ENCODE measurements at places on chromosomes 12 and 14.

GRCh38 chr12:116077431-116077830 lies 200.1 kb downstream of the MED13L start:
- DNase-seq: no peak

- no peak for DNase-seq
Measured at GRCh38 chr12:127970491-127970890, 296.5 kb upstream of the TMEM132C start.

- DNase-seq: no peak
Measured at GRCh38 chr12:11651381-11651780, 1.9 kb downstream of the ETV6 start.

GRCh38 chr12:15846887-15847286 lies 35.3 kb upstream of the STRAP start:
- DNase-seq: no peak

- no peak for DNase-seq
Measured at GRCh38 chr12:121405211-121405610, 5.3 kb downstream of the RNF34 start.

DNA sequence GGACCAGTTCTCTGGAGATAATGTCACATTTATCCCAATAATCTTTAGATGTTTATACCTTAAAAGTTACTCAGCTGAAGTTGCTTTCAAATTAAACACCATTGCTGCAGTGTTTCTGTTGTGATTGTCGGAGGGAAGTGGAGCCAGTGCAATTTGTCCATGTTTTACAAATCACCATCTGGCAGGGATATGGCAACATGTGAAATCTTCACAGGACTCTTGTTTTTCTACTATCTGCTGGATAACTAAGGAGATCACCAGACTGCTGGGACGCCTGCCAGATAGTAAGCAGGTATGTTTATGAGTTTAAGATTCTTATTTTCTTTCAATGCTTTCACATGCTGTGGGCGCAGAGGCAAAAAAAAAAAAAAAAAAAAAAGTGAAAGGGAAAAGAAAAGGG lies 100.3 kb upstream of the SOX5 start:
- no peak for DNase-seq

DNA sequence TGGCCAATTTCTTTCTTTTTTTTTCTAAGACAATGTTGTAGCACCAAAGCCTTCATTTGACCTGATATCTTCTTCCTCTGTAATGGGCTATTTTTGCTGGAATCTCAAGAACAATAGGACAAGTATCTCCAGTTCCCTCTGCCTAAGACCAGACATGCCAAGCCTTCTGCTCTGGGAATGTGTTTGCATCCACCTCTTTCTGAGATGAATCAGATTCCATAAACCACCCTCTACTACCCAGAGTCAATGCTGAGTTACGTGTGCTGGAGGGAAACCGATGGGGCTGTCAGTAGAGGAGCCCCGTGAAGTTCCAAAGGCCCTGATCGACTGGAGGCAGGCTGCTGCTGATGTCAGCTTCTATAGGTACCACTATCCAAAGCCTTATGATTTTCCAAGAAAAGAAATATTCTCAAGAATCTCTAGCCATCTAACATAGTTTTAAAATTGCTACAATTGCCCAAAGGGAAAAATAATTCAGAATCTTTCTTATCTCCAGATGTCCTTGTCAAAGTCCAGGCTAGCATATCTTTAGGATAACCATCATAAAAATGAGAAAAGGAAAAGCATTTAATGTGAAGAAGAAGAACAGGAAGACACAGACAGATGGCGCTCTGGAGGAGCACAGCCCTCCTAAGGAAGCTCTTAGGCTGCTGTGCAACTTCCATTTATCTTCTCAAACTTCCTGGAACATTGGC lies 101.9 kb downstream of the SLC8A3 start:
- no peak for DNase-seq

DNA sequence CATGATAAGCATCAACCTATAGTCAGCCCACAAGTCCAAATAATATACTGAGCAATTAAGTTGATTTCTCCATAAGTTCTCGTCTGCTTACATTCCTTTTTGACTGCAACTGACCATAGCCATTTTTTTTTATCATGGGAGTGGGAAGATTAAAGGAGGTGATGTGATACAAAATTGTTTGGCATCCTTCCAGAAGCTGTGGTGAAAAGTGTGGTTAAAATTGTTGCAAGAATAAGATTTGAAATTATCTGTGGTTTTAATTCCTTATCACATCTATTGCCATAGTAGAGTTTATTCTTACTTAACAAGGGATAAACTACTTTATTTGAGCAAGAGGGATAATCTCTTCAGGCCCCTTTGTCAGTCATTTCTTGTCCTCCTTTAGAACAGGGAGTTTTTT lies 50.7 kb downstream of the LIN52 start:
- no peak for DNase-seq

GRCh38 chr12:104280111-104280510 lies 23.4 kb upstream of the EID3 start:
- no peak for DNase-seq

GRCh38 chr14:59061292-59061691 lies 127.2 kb upstream of the DAAM1 start:
- no peak for DNase-seq

DNA sequence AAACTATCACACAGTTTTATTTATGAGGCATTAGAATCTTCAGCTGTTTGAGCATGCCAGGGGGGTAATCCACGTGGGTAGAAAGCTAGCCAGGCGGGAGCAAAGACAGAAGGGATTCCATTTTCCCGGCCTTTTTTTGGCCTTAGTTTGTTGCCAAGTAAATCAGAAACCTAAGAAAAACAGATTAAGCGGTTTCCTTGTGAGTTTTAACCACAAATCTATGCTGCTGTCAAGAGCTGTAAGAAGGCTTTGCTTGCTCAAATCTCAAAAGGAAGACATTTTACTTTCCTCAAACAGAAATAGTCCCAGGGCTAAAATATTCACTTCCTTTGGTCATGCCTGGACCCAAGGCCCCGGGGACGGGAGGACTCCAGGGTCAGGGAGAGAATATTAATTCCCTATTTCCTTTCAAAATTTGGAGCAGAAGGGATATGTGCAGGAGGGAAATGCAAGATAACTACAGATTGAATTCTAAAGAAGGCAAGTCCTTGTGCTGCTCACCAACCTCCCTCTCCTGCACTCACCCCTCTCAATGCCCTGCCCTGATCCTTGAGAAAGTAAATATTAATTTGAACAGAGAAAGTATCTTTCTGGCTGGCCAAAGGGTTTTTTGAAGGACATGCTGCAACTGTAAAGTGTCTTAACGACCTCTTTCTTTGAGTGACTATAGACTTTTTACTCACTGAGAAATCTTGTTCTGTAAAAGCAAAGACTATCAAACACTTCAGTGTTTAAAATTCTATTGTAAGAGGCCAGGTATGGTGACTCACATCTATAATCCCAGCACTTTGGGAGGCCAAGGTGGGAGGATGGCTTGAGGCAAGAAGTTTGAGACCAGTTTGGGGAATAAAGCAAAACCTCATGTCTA lies 75.7 kb downstream of the HSD17B6 start:
- no peak for DNase-seq

DNA sequence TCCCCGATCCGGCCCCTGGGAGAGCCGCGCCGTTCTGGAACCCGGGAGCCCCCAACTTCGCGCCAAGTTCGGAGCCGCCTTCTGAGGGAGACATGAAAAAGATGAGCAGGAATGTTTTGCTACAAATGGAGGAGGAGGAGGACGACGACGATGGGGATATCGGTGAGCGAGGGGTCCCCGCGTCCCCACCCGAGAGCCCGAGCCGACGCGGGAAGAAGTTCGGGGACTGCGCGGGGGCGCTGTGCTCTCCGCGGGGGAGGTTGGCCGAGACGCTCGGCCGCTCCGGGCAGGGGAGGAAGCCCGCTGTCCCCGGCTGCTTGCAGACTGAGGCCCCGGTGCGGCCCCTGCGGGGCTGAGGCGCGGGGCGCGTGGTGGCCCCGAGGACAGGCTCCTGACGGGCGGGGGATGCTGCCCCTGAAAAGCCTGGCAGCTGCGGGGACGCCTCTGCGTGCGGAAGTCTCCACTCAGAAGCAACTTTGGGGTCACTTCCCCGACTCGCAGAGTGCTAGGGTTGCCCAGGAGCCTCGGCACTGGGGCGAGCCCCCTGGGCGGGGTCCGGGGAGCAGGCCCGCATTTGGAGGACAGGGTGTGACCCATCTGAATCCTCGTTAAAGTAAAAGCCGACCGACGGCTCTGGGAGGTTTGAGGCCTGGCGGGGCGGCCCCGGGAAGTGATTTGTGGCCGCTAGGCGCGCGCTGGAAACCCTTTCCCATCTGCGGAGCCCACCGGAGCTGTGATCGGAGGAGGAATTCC lies 511 bp downstream of the ANO6 start:
- peak; percentile 7 for DNase-seq

DNA sequence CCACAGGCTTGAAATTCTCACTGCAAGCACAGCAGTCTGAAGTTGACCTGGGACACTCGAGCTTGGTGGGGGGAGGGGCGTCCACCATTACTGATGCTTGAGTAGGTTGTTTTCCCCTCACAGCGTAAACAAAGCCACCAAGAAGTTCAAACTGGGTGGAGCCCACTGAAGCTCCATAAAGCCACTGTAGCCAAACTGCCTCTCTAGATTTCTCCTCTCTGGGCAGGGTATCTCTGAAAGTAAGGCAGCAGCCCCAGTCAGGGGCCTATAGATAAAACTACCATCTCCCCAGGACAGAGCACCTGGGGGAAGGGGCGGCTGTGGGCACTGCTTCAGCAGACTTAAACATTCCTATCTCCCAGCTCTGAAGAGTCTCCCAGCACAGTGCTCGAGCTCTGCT lies 31.7 kb upstream of the ST8SIA1 start:
- no peak for DNase-seq

- DNase-seq: no peak
Measured at GRCh38 chr14:59208954-59209353, 20.5 kb downstream of the DAAM1 start.

DNA sequence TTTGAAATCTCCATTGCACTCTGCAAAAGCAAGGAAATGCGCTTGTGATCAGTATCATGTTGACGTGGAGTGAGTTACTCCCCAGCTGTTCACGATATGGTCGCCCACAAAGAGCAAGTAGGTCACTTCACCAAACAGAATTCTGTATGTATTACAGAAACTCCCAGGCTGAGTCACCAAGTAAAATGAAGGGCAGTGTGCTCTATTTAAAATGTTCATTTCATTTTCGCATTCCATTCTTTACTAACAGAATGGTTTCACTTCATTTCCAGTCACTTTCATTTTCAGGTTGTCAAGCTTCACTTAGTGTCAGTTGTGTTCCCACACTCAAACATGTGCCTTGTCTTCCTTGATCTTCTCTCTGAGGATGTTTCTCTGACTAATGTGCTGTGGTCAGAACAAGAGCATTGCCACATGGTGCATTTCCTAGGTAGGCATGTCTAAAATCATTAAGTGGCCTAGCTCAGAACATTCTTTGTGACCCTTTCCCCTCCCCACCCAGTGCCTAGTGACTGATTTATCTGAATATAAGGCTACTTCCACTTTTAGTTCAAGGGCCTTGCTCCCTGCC lies 391.2 kb downstream of the RAD51B start:
- peak; percentile 11 for DNase-seq

DNA sequence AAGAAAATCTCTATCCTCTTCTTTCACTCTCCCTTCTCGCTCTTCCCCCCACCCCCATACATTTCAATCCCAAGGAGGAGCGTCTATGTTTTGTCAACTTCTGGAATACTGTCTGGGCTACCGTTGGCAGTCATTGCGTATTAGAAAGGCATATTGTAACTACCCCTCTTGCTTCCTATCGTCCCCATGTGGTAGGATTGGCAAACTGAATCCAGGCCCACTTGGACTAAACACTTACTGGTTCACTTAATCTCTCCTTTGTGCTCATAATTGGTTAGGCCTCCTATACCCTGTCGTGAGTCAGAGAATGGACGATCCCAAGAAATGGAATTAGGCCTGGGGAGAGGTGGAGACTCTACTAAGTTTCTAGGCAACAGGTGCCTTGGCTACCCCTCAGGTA lies 68.8 kb upstream of the SLC8A3 start:
- no peak for DNase-seq

DNA sequence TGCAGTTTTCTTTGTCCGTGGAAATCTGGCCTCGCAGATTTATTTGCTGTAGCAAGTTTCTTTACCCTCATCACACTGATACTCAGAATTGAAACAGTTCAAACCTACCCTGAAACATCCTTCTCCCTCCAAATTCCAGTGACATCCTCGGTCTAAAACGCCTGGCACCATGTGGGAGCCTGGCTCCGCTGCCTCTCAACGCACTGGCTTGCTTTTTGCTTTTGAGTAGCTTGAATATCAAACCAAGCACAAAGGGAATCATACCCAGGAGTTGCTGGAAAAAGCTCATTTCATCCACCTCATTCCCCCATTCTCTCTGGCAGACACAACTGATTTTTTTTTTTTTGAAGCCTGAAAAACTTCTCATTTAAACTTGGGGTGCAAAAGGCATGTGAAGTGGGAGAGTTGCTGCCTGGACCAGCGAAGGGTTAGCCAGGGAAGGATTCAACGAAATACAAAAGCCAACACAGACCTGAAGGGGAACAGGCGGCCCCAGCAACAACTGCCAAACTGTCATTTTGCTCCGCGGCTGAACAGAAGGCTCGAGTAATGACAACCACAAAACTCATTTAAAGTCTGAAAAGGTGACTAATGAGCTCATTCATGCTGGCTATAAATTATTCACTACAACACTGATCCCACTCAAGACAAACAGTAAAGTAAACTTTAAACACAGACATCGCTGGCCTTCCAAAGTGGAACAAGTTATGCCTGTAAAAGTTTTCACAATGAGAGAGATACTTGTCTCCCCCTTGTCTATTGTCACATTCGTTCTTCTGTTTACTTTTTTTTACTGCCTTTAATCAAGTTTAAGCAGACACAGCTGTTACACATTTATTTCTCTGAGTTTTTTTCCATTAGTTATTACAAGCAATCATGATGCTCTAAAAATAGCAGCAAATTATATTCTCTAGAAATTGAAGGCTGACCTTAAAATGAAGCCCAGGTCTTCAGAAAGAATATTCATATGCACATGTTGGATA lies 12.5 kb upstream of the FOXN3 start:
- DNase-seq: no peak

DNA sequence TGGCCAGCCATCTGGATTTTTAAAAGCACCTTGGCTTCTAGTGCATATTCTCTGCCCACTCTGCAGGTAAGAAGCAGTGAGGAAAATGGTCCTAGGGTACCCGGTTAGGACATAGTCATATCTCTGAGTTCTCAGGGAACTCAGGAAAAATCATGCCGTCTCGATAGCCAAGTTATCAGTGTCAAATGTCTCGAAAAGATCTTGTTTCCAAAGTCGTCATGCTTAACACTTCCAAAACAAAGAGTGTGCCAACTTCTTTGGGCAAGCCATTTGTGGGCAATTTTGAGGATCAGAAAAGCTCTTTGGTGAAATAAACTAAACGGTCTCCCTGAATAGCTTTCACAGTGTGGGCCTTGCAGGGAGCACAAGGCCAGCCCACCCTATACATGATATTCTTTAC lies 39.2 kb downstream of the RASSF3 start:
- DNase-seq: no peak

- no peak for DNase-seq
Measured at GRCh38 chr14:95516554-95517181, at the start of gene SYNE3. SYNE3 (minus strand) TSS chr14:95516650; CDS start chr14:95475821, 40,829 bp downstream.

DNA sequence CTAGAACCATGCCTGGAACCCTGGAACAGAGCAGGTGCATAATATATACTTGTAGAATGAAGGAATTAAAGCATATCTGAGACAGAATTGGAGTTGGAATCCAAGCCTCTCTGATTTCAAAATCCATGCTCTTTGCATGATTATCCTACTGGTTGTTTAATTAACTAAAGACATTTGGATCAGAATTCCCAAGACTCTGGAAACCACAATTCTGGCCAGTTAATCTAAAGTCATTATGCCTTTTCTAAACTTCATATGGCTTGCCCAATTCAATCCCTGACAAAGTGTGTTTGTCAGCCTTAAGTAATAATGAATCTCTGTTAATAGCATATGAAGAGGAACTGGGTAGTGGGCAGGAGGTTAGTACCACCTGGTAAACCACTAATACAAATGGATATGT lies 422.6 kb downstream of the ATP23 start:
- no peak for DNase-seq

- no peak for DNase-seq
Measured at GRCh38 chr12:125113789-125114188, 48.6 kb downstream of the AACS start.

All from stimulated activated CD8-positive, alpha-beta memory T cell treated with anti-CD3 and anti-CD28 coated beads, Interleukin-4, amount 100 ng/mL, for 4 hours (primary cell).